Astrocyte of the cerebellum (primary cell): ENCODE measurements at places on chromosomes 7 and 10.

DNA sequence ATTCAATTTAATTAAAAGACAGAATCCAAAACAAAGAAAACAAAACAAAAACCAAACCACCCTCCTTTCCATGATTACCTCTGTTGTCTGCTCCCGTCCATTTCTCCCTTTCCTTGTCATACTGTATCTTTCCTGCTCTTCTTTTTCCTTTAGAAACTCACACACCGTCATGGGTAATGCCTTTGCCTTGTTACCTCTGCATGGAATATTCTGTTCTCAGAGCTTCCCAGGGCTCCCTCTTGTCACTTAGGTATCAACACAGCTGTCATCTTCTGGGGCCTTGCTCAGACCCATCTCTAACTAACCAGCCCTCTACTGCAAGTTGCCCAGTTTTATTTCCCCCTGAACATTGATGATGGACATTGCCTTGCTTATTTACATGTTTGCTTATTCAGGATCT is 30.2 kb upstream of the GIMAP8 start:
- no peak for DNase-seq

DNA sequence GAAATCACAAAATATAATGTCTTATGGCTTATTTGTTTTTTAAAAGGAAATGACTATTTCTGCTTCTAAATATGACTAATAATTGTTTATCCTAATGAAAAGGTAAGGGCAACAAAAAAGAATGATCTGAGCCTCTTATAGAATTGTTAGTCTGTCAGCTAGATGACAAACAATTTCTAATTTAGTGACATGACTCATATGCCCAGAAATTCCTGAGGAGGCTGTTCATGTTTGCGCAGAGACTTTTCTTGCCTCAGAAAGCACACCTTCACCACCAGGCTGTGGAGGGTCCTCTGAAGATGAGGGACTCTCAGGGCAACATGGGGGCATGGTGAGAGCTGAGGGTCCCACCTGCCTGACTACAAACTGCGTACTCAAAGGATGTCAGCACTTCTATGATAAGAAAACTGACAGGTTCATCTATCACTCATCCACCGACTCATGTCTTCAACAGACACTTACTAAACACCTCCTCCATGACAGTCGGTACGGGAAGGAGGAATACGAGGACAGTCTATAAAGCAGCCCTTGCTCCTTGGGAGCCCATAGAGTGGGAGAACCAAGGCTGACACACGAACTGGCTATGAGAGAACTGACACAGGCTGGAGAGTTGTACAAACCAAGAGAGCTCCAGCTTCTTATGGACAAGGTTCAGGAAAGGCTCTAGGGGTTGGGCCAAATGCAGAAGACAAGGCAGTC is 102.0 kb downstream of the PKD1L1 start:
- DNase-seq: no peak

DNA sequence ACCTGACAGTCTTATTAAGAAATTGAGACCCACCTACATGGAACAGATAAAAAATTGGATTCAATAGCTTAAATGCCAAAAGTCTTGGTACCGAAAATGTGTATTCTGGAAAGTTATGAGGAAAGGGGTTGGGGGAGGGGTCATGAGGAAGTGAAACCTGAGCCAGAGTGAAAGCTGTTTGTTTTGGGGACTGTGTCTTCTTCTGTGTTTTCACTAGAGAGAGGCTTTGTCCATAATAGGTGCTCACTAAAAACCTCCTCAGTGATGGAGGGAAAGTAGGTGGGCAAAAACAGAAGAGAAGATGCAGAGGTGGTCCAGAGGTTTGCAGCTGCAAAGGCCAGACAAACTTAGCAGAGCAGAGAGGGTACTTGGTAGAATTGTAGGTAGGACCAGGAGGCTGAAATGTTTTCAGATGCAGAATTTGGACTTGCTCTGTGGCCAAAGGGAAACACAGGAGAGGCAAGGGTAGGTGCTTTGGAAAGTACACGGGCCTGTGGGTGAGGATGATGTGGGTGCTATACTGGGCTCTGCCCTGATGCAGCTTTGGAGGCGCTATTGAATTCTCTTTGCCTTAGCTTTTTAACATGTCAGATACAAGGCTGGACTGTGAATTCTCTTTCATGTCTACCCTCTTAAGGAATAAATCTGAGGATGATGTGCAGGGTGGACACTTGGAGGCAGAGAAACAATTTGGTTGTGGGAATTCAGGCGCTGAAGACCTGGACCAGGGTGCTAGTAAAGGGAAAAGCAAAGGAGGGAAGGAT is 254.6 kb downstream of the PTEN start:
- no peak for DNase-seq

DNA sequence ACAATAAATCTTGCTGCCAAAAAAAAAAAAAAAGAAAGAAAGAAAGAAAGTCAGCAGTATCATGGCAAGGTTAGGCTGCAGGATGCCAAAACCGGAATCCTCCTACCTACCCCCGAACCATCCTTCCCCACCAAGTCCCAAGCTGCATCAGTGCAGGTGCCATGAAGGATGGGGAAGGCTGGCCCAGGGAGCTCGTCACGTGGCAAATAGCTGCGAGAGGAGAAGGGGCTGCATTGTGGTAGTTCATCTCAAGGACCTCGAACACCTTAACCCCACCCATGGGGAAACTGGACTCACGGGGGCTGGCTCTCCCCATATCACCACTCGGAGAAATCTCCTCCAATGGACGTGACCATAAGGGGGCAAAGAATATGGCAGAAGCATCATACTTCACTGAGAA is 86.2 kb downstream of the TACC2 start:
- DNase-seq: no peak

- no peak for DNase-seq
These were observed 37.7 kb upstream of the CXCL12 start for GRCh38 chr10:44422570-44423101.

DNA sequence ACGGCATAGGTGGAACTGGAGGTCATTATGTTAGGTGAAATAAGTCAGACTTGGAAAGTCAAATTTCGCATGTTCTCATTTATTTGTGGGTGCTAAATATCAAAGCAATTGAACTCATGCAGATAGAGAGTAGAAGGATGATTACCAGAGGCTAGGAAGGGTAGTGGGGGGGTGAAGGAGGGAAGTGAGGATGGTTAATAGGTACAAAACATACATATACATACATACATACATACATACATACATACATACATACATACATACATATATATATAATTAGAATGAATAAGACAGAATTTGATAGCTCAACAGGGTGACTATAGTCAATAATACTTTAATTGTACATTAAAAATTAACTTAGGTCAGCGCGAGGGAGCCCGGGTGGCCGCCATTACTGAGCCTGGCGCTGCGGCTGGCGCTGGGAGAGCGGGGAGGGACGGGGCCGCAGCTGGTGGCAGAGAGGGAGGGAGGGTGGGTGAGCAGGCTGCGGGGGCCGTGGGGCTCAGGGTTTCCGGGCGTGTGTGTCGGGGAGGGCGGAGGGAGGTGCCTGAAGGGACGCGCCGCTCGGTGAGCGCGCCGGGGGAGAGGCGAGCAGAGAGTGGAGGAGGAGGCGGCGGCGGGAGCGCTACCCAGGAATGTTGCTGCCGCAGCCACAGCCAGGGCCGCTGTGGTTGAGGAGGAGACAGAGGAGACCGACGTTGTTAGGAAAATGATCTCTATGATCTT is 85.8 kb upstream of the EGFR start:
- peak; percentile 19 for DNase-seq

DNA sequence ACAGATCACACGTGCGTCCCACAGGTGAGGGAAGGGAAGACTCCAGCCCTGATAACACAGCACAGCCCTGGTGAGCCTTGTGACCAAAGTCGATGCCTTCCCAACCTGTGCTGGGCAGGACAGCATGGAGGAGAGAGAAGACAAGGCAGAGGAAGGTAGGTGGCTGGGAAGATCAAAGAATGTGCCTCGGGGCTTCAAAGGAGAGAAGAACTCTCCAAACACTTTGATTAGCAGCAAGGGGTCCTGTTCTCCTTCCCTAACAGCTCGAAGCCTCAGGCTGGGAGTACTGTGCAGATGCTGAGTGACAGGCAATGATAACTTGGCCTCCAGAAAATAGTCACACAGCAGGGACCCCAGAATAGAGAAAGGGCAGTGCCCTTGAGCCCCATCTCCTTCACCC is 288.5 kb downstream of the TCERG1L start:
- no peak for DNase-seq
